ENCODE measurements at places on chromosomes 2 and 18.

DNA sequence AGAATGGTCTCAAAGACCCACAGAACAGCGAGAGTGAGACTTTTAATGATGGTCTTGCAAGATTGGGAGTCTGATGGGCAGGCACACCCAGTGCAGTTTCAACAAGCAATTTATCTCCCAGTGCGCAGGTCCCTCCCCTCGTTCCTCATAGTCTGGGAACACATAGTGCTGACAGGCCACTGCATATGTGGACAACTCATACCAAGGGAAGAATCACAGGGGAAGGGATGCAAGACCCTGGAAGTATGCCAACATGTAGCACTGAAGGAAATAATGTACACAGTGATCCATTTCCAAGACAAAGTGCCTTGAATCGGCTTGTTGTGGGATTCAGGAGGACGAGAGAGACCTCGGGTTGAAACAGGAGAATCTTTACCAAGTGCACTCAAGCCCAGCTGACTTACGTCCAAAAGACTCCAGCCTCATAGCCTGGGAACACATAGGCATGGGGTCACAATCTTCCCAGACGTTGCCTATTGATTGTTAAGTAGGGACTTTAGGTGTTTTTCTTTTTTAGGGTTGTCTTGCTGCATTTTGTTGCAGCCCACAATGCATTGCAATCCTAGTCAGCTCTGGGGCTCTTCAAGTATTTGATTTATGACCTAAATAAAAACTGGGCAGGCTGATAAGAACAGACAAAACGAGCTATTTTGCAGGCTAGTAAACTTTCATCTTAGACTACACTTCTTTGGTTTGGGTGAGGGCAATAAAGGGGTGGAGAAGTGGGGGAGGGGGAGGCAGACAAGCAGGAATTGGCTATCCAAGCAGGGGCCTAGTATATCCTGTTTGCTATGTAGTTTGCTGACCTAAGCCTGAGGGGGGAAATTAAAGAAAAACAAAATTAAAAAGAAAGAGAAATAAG is 24.7 kb upstream of the SERPINB5 start:
- no peak for DNase-seq

GRCh38 chr2:181164699-181165098 is 184.3 kb downstream of the UBE2E3 start:
- no peak for DNase-seq

- no peak for DNase-seq
These were observed 67.6 kb downstream of the MIB1 start for GRCh38 chr18:21808185-21808584.

GRCh38 chr18:7678801-7679200 is 111.7 kb downstream of the PTPRM start:
- DNase-seq = no peak

DNA sequence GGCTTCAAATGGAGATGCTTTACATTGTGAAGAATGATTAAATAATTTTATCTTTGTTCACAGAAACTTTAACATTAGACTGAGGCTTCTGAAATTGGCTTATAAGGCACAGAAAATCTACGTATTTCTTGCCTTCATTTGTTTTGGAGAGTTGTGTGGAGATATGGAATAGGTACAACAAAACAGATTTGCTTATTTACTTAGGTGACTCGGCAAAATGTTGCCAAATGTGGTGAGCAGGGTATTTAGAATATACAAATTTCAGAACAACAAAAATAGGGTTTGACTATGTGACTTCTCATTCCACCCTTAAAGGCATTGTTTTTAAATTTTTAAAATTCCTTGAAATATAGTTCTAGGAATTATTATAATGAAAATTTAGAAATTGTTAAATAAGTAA is 134.2 kb downstream of the KCNJ3 start:
- no peak for DNase-seq

- no peak for DNase-seq
These were observed 12.8 kb downstream of the SLC5A7 start for GRCh38 chr2:107999158-107999557.

DNA sequence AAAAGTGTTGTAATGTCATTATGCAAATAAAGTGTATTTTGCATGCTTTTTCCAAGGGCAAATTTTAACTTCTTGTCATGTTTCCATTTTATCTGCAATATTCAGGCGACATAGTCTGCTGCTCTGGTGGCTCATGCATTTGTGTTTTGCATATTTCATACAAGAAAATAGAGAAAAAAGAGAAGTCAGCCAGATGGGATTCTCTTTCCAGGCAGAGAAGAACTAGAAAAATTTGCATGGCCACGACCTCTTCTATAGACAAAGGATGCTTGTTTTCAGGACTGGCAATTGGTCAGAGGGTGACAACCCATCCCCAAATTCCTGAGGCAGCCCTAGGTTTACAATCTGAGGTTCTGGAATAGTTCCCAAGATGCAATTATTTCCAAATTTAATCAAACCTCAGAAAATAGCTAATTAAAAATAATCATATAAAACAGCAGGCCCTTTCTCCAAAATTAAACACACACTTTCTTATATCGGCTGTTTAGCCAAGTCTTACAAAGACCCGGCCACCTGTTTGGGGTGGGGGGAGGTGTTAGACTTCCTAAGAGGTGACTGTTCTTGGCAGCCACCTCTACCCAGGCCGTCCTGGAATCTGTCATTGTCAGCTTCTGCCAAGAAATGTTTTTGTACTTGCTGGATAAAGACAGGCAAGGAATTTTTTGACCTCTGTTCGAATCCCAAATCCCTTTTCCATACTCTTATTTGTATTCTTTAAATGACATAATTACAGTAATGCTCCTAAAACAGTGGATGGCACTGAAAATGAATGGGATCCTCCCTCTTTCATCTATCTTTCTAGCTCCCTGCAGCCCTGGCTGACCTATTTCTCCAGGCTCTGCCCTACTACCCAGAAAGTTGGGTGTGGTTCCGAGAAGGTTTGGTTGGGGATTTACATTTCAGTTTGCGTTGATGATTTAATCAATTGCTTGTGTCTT is 20.8 kb upstream of the SOS1 start:
- DNase-seq = no peak

GRCh38 chr2:136531731-136532130 is 233.6 kb upstream of the THSD7B start:
- no peak for DNase-seq

DNA sequence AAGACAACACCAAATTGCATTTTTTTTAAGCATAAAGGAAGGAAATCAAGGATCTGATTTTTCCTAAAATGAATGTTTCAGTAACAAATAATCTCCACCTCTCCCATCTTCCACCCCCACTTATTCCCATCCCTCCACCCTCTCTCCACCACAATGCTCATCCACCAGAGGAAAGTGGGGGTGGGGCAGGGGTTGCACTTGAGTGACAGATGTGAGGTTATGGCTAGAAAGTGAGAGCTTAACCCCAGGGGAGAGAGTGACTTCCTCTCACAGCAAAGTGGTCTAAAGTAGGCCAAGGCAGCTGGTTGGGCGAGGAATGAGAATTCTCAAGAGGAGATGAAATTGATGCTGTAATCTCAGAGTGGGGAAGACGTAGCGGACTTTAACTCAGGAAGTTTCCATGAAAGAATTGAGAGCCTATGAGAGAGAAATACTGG is 104.7 kb downstream of the HNRNPLL start:
- DNase-seq = no peak

DNA sequence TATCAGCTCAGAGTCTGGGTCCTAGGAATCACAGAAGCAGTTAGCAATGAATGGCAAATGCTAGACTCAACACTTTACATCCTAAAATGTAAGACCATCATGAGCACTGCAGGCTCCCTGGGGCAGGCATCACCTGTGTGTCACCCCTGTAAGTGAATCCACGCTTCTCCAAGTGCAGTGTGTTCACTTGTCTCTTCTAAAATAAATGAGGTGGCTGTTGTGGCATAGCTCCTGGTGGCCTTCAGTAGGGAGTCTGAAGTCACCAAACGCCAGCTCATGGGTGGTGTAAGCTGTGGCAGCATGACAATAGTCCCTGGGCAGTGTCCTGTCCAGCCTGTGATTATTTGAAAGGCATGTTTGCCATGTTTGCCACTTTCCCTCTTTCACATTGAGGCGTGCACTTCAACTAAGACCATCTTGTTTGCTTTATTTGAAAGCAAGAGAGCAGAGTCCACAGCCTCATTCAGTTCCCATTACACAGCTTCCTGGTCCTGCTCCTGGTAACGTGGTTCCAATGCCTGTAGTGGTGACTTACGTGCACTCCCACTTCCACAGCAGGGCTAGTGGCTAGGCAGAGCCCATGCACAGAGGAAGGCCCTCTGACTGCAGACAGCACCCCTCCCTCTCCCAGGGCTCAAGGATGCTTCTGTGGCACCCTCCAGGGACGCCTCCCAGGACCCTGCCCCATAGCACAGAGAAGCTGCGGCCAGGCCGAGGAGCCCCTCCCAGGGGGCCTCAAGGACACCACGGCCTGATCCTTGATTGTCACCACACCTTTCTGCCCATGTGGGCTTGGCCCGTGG is 24.3 kb downstream of the COA5 start:
- DNase-seq = no peak

- DNase-seq = no peak
These were observed 95.9 kb downstream of the KCNJ3 start for GRCh38 chr2:154794406-154794805.

GRCh38 chr18:74797577-74798151 is 200.0 kb downstream of the ZNF407 start:
- no peak for DNase-seq

- no peak for DNase-seq
These were observed 25.0 kb upstream of the ASXL2 start for GRCh38 chr2:25903216-25903776.

GRCh38 chr18:12256951-12257350 is 2.8 kb downstream of the CIDEA start:
- no peak for DNase-seq

GRCh38 chr2:47225061-47225783 is 70.1 kb upstream of the STPG4 start:
- no peak for DNase-seq

GRCh38 chr18:39313992-39314391 is 1748.4 kb upstream of the CELF4 start:
- no peak for DNase-seq

DNA sequence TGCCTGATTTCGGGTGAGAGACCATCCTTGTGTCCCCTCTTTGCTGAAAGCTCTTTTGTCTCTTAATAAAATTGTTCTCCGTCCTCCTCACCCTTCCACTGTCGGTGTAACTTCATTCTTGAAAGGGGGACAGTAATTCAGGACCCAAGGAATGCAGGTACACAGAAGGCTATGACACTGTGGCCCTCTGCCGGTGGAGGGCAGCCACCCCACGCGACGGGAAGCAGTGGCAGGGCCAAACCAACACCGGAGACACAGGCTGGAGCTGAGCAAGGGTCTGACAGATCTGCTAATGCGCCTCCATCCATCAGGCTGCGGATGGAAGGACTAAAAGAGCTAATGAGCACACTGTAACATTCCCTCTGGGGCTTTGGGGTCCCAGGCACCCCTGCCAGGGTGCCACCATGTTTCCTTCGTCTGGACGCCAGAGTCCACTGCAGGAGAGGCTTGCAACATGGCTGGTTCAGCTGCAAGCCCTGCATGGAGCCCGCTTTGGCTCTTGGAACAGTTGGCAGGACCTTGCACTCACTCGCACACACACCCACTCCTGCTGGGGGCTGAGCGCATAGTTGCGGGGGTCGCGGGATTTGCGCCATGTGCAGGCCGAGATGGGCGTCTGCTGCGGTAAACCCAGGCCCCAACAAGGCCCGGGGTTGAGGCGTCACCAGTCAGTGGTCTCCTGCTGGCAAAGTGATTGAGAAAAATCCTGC is 544.1 kb upstream of the CDH7 start:
- DNase-seq = no peak

DNA sequence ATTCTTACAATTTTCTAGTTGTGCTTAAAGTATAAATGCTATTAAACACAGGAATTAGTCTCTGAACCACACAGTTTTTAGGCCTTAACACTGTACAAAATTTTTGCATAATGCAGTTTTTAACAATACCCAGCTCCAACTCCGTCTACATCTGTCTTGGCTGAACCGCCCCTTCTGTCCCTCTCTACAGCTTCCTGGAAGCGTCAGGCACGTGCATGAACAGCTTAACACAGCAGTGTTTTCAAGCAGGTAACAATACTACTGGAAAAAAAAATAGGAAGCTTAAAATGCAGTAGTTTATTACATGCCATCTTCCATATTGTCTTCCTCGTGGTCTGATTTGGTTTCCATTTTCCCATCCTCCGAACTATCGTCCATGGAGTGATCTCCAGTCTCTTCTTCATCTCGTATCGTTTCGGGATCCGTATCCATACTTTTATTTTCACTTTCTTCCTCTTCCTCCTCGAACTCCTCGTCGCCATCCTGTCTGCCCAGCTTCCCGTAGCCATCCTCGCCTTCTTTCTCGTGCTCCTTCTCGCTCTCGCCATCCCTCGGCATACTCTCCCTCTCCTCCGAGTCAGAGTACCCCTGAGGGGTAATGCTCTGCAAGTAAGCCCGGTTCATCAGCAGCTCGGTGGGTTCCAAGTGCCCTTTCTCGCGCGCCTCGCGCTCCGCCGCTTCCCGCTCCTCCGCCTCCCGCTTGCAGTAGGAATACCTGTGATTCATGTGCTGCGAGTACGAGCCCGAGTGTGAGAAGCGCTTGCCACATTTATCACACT is 130.6 kb downstream of the ZEB2 start:
- no peak for DNase-seq

DNA sequence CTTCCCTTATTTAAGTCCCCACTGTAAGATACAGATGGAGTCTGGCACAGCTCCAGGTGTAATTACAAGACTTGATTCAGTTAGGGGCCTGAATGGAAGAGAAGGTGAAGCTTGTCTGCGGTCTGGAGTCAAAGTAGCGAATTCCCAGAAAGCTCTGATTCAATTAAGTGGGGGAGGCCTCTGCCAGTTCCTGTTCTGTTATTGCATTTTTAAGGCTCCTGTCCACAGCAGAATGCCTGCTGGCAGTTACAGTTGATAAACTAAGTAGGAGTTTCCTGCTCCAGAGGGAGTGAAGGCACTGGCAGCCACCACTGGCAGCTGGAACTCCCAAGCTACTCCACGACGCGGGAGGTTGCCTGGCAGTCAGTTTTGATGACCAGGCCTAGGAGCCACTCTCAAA is 181.1 kb downstream of the SOCS6 start:
- DNase-seq = no peak

GRCh38 chr2:135803278-135803677 is 33.7 kb downstream of the LCT start:
- no peak for DNase-seq

DNA sequence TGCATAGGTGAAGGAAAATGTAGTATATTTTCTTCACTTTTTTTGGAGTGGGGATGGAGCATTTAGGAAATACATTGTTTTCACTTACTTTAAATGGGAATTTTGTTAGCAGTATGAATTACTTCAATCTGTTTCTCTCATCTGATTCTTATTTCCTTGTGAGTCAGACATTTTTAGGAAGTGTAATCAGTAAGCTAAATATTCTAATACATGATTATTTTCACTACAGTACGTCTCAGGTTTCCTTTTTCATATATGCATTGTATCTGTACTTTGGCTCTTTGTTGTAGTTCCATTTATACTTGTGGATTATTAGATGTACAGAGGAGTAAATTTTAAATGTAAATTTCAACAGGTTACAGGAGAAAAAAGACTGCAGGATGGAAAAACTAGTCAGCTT is 27.9 kb downstream of the GPD2 start:
- no peak for DNase-seq

- DNase-seq = no peak
These were observed 52.7 kb upstream of the ODC1 start for GRCh38 chr2:10500601-10501361.

GRCh38 chr2:142840436-142840835 is 37.0 kb upstream of the KYNU start:
- DNase-seq = no peak

GRCh38 chr2:191125646-191126045 is 25.1 kb downstream of the STAT4 start:
- no peak for DNase-seq
